ENCODE measurements at places on chromosomes 12 and 14.

GRCh38 chr14:101395779-101396178 is 165.5 kb upstream of the DIO3 start:
- DNase-seq: no peak

- DNase-seq: no peak
Measured at GRCh38 chr14:91360490-91361232, 57.0 kb downstream of the CCDC88C start.

DNA sequence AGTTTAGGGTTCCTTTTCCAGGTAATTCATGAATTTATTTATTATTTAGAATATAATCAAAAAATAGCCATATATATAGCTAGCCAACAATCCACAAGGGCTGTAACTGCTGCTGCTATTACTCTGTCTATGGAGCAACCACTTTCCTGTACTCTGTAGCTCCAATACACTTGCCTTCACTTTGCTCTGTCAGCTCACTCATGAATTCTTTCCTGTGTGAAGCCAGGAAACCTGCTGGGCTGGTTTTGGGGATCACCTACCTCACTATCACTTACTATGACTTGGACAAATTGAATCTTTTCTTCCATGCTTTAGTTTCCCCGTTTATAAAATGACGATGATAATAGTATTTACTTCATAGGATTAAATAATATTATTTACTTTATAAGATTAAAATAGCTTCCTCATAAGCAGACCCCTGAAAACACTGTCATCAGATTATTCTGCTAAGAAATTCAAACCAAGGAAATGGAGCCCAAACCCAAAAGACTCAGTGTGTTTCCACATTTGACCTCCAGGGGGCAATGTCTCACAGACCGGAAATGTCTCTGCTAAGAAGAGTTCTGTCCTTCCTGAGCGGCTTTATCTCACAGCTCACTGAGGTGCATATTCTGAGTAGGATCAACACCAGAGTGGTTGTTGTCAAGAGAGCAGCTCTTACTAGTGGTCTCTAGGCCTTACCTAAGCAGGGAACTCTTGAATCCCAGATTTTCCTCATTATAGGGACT is 457.1 kb downstream of the DAD1 start:
- DNase-seq: no peak

DNA sequence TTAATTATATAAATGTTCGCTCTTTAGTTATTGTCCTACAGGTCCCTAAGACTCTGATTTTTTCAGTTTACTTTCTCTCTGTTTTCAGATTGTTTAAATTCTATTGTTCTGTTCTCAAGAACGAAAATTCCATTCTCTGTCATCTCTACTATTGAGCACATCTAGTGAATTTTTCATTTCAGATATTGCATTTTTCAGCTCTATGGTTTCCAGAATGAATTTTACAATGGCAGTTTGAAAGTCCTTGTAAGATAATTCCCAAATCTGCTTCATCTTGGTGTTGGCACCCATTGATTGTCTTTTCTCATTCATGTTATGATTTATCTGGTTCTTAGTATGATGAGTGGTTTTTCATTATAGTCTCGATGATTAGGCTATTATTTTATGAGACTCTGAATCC is 519.6 kb upstream of the LRFN5 start:
- no peak for DNase-seq

GRCh38 chr12:72774023-72774422 is 501.9 kb downstream of the TRHDE start:
- no peak for DNase-seq

DNA sequence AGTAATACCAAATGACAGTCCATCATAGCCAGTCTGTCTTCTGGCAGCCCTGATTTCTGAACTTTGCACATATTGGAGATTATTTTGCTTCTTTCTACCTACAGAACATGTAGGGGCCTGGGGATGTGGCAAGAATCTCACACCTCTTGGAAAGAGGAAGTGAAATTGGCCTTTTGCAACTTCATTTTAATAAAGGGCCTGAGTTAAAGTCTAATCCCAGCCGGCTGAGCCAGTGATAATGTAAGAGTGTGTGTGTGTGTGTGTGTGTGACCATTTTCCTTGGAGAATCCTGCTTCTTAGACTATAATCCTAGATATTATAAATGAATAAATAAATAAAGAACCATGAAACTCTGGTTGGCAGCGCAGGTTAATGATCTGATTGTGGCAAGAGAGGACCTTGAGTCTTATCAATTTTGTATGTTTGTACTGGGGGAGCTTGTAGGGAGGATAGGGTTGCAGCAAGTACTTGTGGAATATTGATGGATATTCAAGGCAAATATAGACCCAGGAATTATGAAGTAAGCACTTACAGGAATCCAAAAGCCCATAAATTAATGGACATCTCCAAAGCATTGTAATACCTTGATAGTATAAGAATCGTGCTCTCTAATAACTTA is 233.2 kb upstream of the AMIGO2 start:
- no peak for DNase-seq

- DNase-seq: no peak
Measured at GRCh38 chr12:30200864-30201263, 417.1 kb upstream of the TMTC1 start.

DNA sequence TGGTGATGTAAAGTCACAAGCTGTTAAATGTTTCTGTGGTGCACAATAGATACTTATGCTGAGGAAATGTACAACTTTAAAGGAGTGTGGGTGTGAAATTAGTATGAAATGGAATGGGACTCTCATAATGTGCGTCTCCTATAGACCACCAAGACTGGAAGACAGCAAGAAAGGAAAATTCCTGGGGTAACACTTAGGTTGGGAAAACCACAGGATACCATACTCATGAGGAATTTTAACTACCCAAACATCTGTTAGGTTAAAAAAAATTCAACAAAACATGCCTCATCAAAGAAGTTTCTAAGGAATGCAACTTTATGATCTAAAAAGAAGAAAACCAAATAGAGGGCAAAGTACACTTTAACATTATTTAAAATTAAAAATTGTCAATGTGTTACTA is 113.7 kb upstream of the MYF6 start:
- no peak for DNase-seq

- no peak for DNase-seq
Measured at GRCh38 chr12:107557589-107558100, 128.0 kb upstream of the PWP1 start.

DNA sequence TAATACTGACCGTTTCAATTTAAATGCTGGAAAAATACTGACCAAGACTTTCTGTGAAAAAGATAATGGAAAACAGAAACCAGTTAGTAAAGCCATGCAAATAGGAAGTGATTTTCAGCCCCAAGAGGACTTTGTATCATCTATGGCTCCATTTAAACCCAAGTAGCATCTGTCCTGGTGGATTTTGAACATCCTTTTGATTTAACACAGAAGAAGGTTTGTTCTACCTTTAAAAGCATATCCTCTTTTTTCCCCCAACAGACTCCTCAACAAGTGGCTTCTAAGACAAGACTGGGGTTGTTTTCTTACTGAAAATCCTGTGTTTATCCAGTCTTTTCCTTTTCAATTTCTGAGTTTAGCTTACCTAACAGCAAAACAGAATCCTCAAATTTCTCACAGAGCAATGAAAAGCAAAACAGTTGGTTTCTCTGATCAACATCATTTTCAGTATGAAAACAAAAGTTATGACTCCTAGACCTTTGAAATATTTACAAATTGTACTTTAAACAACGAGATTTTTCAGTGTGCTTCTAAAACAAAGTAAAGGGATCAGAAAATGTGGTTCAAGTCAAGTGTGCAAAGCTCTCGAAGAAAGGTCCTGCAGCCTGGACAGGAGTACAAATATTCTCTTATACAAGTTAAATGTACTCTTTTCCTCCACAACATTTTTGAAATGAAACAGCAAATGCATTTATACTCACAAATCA is 2.9 kb downstream of the PHLDA1 start:
- DNase-seq: no peak

- no peak for DNase-seq
Measured at GRCh38 chr12:23349564-23349963, 599.9 kb downstream of the SOX5 start.

Data from uterus (tissue), 4 donors.